ENCODE measurements at places on chromosomes 12 and 14.

- H3K27ac ChIP-seq: no peak overlapping the region
- H3K36me3 ChIP-seq: peaks cover 7% of the 10 kb centered on the region
These were observed 147.9 kb downstream of the SYNE2 start for GRCh38 chr14:64000749-64001148.

GRCh38 chr14:97499790-97500481 is 702.8 kb downstream of the VRK1 start:
- DNase-seq: no peak
- H3K27me3 ChIP-seq: no peaks in the 10 kb centered on the region
- no peaks in the 10 kb centered on the region for H3K36me3 ChIP-seq
- H3K4me3 ChIP-seq: no peak overlapping the region
- H3K4me1 ChIP-seq: no peaks in the 10 kb centered on the region

- no peak overlapping the region for H3K27ac ChIP-seq
- peak; percentile 52 for DNase-seq
- H3K27me3 ChIP-seq: no peaks in the 10 kb centered on the region
- H3K4me3 ChIP-seq: no peak overlapping the region
- peaks cover 8% of the 10 kb centered on the region for H3K36me3 ChIP-seq
These were observed 301.1 kb downstream of the DUSP6 start for GRCh38 chr12:89051065-89051677.

DNA sequence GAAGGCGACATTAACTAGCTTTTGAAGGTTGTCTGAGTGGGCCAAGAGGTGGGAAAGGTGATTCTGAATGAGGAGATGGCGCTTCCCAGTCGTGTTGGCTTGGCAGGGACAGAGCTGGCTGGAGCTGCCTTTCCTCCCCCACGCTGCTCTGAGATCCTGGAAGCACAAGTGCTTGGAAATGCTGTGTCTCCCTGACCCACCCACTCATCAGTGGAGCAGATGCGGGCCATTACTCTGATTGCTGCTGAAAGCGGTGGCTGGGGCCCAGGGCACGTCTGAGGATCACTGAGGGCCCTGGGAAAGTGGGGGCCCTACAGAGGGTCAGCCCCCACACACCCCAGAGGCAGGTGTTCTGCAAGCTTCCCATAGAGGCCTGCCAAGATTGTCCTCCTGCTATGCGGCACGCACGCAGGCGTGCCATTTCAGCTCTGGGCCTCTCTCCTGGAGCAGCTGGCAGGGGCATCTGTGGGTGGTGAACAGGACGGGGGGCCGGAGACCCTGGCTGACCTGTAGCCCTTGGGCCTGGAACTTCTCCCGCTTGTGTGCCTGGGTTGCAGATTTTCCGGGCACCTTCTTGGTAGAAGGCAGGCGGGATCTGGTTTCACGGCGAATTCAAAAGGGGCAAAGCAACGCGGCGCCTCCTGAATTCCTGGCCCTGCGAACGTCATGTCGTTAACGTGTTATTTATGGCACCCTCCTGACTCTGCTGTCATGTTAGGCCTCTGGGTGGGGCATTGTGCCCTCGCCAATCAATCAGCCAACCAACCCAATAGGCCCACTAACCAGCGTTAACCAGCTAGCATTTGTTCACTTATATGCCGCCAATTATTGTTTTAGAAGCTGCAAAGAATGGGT is 133.8 kb upstream of the TBX3 start:
- no peak overlapping the region for H3K27ac ChIP-seq
- no peak overlapping the region for H3K4me3 ChIP-seq
- no peaks in the 10 kb centered on the region for H3K36me3 ChIP-seq
- H3K27me3 ChIP-seq: peaks cover 5% of the 10 kb centered on the region
- no peak for DNase-seq

DNA sequence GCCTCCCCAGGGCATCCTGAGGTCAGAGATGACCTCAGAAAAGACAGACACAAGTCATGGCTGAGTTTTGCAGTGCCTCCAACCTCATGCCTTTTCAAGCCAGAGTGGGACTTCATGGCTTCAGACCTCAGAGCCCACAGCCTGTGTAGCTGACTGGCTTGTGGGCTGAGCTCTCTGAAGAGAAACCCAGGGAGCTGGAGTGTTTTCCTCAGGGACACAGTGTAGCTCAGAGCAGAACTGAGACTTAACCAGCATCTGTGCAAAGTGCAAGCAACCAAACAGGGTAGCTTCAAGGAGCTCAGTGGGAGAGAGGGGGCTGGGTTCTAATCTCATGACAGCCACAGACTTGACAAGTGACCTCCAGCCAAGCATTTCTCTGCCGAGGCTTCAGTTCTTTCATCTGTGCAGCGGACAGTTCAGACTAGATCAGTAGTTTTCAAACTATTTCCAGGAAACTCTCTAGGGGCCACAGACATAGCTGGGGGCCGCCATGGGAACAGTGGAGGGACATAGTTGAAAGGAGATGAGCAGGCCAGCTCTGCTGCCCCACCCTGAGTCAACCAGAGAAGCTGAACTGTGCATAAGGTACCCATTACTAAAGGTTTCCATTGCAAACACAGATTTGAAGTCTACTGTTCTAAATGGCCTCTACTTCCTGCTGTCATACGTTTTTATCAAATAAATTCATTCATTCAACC is 80.0 kb downstream of the LGMN start:
- no peak for DNase-seq
- peaks cover 23% of the 10 kb centered on the region for H3K36me3 ChIP-seq
- peak overlapping the region; percentile 76 for H3K27ac ChIP-seq
- no peaks in the 10 kb centered on the region for H3K27me3 ChIP-seq
- peaks cover 85% of the 10 kb centered on the region for H3K4me1 ChIP-seq
